ENCODE measurements at places on chromosomes 1 and 21.

DNA sequence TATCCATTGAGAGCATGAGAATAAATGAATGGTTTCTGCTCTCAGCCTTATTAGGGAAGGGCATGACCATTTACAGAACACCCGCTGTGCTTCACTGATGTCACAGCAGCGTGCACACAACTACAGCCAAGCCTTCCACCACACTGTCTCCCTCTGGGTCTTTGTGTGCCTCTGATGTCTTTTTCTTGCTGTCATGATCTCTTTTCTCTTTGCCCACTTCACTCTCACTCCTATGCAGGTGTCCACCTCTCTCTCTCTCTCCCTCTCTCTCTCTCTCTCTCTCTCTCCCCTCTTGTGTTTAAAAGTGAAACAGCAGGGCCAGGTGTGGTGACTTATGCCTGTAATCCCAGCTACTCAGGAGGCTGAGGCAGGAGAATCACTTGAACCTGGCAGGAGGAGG, 232.5 kb upstream of the JUN start:
- no peak for DNase-seq

- DNase-seq: no peak
Observed at GRCh38 chr1:43949678-43950077, 2.9 kb downstream of the IPO13 start.

GRCh38 chr1:234600418-234601281, 9.3 kb downstream of the IRF2BP2 start:
- peak; percentile 47 for DNase-seq

DNA sequence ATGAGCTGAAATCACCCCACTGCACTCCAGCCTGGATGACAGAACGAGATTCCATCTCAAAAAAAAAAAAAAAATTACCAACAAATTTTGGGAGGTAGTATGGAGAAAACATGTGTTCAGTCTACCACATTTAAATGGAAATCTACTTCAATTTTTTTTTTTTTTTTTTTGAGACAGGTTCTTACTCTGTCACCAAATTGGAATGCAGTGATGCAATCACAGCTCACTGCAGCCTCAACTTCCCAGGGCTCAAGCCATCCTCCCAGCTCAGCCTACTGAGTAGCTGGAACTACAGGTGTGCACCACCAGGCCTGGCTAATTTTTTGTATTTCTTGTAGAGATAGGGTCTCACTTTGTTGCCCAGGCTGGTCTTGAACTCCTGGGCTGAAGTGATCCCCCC, 82.1 kb downstream of the GFI1 start:
- peak; percentile 11 for DNase-seq

- DNase-seq: no peak
Observed at GRCh38 chr1:193590102-193590501, 403.7 kb upstream of the B3GALT2 start.

DNA sequence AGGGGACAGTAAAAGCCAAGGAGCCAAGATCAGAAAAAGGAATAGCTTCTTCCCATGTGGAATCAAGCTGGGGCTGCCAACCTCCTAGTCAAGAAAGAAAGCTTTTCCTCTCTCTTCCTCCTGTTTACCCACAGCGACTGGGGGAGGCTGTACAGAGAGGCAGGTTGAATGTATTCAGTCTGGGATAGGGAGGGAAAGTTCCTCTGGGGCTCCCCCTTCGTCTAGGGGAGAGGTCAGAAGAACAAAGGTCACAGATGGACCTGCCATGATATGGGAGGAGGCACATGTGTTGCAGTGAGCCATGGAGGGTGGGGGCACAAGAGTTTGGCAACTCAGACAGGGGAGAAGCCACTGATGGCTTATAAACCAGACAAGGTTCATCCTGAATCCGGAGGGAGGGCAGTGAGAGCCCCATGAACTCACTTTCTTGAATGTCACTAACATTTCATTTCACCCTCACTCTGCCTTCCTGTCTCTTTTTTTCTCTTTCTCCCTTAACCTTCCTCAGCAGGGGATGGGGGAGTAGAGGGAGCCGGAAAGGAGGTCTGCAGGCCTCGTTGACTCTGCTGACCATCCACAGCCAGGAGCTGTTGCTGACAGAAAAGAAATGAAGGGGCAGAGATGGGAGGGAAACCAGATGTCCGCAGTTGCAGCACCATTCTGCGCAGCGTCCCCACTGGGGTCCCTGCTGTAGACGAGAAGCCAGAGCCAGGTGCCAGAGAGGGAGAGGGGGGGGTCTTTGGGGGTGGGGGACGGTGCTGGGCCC, 61.1 kb downstream of the PLXNA2 start:
- no peak for DNase-seq

GRCh38 chr1:50978852-50979781, 9.1 kb downstream of the CDKN2C start:
- no peak for DNase-seq

GRCh38 chr1:24705260-24706073, 39.8 kb upstream of the CLIC4 start:
- peak; percentile 87 for DNase-seq

Measured in fibroblast of upper back skin (primary cell).